ENCODE measurements at places on chromosomes 4 and X.

GRCh38 chr4:26985873-26986272, 125.2 kb downstream of the STIM2 start:
- no peak for DNase-seq

- DNase-seq: no peak
Observed at GRCh38 chrX:150361070-150361776, 1.9 kb upstream of the MAMLD1 start.

DNA sequence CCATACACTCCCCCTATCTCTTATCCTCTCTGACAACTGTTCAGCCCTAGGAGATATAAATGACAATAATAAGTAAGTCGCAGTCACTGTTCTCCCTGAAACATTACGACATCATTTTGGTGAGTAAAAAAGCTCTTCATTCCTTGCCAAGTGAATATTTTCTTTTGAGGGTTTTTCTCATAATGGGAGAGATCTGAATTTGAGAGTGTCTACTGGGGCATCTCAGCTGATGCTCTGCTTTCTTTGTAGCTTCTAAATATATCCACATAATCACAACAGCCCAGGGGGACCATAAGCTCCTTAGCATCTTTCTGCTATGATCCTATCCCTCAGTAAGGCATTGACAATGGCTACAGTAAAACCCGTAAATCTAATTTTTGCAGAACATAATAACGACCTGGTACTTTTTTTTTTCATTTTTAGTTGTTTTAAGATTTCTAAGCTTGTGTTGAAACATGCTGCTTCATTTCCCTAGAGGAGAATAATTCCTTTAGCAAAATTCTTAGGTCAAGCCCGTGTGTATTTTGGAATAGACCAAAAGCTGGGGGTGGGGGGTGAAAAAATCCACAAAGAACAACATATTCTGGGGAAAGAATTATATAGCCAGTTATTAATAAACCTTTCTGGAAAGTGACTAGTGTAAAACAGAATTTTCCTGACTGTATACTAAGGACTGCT, 78.1 kb upstream of the GPM6B start:
- DNase-seq: no peak

DNA sequence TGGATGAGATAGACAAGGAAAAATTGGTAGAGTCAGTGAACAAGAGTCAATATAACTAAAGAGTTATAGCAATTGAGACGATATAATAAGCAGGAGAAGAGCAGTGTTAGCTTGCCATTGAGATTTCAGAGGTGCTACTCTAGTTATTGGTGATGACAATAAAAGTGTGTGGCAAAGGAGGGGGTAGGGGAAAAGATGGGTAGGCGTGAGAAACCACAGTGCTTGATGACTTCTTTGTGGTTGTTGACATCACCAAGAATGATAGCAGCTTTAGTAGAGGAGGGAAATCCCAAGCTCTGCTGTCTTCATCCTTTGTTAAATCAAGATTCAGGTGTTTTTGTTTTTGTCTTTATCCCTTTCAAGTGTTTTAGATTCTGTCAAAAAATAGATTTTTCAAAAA, 179.9 kb upstream of the PPP3CA start:
- no peak for DNase-seq

- no peak for DNase-seq
Observed at GRCh38 chr4:21517126-21517859, 431.3 kb downstream of the KCNIP4 start.

GRCh38 chr4:152225680-152226079, 310.2 kb downstream of the FBXW7 start:
- DNase-seq: no peak

DNA sequence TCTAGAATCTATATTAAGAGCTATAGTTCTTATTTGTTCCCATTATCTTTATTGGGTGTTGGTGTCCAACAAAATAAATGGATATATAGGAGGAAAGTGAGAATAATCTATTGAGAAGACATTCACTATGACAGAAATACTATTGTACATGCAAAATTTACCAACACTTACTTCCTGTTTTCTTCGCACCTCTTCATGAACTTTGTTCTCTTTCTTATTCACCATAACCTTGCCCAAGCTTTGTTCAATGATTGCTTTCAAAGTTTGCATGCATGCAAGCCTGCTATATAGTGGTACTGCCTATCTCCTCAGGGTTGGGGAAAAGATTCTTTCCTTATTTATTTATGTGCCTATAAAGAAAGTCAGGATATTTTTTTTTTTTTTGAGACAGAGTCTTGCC, 176.4 kb upstream of the JADE1 start:
- no peak for DNase-seq

- DNase-seq: no peak
Observed at GRCh38 chr4:151957153-151957552, 196.3 kb upstream of the GATB start.
